NCI-H1105 treated with DMSO at 0.1 percent for 48 hours (cell line): ENCODE measurements at places on chromosomes 4 and X.
A peak's percentile ranks its signal among the peaks of the same experiment; 100 is the strongest.

GRCh38 chrX:70411475-70411874 is 11.6 kb upstream of the GDPD2 start:
- no peak for DNase-seq

- no peak for DNase-seq
Observed at GRCh38 chr4:42761804-42762203, 104.9 kb upstream of the ATP8A1 start.

DNA sequence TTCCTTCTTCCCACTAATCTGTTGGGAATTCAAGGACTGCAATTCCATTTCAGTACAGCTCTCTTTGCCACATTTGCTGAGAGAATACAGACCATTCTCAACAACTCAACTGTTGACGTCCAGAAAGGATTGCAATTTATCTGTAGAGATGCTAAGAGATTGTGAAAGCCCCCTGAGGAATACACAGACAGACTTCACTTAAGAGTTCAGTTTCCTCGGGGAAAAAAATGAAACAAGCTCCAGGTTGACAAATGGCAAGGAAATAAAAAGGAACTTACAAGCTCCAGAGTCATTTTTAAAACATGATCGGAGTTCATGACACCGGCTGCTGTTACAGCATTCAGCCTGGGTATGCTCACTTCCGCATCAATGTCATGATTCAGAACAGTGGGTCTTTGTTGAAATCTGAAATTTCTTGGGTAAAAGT is 13.8 kb downstream of the TLR10 start:
- DNase-seq = no peak

GRCh38 chr4:186192066-186192612 is 772 bp downstream of the CYP4V2 start:
- peak; percentile 18 for DNase-seq

DNA sequence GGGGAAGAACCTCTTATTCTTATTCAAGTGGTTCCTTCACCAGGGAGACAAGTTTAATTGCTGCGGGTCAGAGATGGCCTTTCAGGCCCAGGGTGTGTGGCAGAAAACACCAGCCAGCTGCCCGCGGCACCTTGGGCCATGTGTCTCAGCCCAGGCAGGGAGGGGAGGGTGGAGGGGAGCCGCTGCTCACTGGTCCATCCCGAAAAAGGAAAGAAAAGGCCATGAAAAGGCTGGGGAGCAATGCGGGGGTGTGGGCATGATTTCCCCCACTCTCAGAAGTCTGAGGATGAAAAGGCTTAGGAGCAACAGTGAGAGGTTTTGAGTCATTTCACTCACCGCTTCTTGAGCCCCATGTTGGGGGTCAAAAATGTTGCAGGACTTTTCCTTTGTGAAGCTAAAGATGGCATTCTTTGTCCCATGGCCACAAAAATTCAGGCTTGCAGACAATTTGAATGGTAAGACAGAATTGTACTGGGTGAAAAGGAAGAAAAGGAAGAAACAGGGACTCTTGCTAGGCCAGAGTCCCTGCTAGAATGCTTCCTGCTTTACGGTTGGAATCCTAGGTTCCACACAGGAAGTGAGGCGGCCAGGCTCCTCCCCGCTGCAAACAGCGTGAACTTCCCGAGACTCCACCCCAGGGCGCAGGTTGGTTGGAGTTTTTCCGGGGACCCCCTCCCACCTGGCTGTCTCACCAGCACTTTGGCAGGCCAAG is 17.4 kb upstream of the FAM47E start:
- no peak for DNase-seq

GRCh38 chr4:135533053-135533452 is 1331.5 kb upstream of the PABPC4L start:
- DNase-seq = no peak

GRCh38 chr4:183205193-183205592 is 106.1 kb downstream of the WWC2 start:
- no peak for DNase-seq

- no peak for DNase-seq
Observed at GRCh38 chrX:50779694-50780093, 34.3 kb downstream of the SHROOM4 start.

GRCh38 chr4:73894001-73894400 is 24.8 kb downstream of the CXCL1 start:
- no peak for DNase-seq

- no peak for DNase-seq
Observed at GRCh38 chrX:139091066-139091465, 379.5 kb upstream of the FGF13 start.

DNA sequence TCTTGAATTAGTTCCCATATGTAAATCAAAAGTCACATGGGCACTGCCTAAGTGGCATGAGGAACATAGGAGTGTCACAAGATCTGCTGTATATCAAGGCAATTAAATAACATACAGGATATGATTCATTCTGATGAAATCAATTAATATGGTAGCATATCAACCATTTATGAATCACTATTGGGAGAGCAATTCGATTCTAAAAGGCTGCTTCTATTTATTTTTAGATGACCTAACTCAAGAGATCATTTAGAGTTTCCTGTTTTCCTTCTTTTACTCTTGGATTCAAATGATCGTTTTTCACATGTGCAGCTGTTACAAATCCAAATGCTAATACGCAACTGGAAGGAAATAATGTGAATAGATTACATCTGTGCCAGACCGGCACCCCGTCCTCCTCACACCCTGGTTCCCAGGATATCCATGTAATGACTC is 81.9 kb downstream of the HCCS start:
- peak; percentile 4 for DNase-seq

DNA sequence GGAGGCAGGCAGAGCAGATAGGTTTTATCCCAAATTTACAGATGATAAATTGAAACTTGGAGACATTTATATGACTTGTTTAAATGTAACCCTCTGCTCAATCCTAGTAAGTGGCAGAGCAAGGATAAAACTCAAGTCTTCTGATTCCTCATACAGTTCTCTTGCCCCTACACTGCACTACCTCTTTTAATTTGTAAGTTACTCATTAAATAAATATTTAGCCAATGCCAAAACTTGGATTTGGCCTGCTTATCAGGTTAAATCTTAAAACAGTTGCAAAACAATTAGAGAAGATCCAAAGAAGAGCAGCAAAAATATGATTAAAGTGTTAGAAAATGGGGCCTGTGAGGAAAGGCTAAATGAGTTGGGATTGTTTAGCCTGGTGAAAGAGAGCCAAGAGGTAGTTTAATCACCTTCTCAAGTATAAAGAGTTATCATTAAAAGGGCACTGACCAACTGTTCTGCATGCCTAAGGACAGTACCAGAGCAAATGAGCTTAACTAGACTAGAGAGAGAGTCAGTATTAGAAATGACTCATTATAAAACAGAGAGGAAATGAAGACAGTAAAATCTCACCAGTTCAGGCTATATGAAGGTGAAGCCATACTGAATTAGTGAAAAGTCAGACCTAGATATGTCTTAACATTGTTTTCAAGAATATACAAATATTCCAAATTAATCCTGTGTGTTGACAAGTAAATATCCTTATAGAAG is 146.3 kb downstream of the GRIA3 start:
- DNase-seq = no peak

- DNase-seq = no peak
Observed at GRCh38 chr4:107843391-107843790, 18.7 kb downstream of the SGMS2 start.

GRCh38 chr4:78070731-78071282 is 13.7 kb downstream of the FRAS1 start:
- DNase-seq = no peak

DNA sequence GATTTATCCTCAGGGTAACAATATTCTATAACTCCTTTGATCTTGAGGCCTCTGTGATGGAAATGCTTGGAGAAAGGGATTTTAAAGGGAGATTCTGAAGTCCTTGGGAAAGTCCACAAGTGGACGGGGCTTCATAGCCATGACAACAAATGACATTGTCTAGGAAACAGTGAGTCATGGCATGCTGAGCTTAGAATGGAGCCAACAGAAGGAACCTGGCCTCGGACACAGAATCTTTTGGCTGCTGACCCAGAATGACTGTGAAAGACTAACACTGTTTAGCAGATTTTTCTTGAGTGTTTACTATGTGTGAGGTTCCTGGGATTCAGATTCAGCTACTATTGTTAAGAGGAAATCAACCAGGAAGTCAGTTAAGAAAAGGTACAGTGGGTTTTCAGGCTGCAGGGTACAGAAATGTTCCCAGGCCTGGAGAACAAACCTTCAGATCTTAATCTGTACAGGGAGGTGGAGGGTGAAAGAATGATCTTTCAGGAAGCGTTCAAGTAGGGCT is 18.1 kb upstream of the CXCL2 start:
- DNase-seq = no peak

DNA sequence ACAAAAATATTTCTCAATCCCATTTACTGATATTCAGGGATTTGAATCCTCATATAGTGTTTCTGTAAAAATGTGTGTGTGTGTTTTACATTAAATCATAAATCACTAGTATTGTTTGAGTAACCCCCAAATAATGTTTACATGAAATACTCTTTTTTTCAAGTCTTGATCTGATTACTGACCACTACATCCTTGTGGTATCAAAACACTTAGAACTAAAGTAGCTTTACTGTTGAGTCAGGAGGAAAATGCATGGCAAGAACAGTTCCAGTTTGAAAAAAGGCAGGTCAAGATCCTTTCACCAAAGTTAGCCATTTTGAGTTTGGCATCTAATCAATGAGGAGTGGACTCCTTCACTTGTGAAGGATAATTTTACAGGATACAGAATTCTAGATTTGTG is 3.6 kb upstream of the WDR19 start:
- no peak for DNase-seq

- DNase-seq = no peak
Observed at GRCh38 chr4:80006935-80007744, 65.9 kb downstream of the ANTXR2 start.

- no peak for DNase-seq
Observed at GRCh38 chrX:74286950-74287740, 16.8 kb upstream of the ZCCHC13 start.

DNA sequence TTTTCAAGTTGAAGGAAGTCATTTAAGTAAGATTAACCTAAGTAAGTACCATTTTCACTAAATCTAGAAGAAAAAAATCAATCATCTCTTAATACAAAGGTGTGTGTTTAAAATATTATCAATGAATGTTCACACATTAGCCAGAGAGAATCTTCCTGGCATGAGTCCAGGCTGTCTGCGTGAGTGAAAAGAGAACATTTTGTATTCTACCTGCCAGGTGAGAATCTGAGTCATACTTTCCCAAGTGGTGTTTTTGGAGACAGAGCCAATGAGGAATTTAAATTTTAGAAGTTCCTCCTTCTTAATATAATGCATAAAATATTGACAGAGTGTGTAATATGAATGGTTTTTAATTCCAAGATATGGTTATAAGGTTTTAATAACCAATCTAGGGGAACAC is 371.8 kb upstream of the NR3C2 start:
- DNase-seq = no peak

- no peak for DNase-seq
Observed at GRCh38 chrX:51847463-51847862, 46.0 kb upstream of the MAGED1 start.

GRCh38 chrX:19331831-19332230 is 11.9 kb upstream of the PDHA1 start:
- DNase-seq = no peak

DNA sequence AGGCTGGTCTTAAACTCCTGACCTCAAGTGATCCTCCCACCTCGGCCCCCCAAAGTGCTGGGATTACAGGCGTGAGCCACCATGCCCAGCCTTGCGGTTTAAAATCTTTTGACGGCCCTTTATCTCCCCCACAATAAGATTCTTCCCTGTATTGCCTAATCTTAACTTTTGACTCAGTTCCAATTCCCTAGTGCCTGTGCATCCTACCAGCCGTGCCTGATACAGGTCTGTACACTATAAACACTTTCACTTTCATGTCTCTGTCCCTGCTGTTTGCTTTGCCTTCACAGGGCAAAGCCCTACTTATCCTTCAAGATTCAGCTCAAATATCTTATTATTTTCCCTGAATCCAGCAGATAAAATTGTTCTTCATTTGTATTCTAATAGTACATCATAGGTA is 74.6 kb downstream of the WDR44 start:
- DNase-seq = no peak

- no peak for DNase-seq
Observed at GRCh38 chr4:17336524-17336961, 175.3 kb downstream of the QDPR start.

DNA sequence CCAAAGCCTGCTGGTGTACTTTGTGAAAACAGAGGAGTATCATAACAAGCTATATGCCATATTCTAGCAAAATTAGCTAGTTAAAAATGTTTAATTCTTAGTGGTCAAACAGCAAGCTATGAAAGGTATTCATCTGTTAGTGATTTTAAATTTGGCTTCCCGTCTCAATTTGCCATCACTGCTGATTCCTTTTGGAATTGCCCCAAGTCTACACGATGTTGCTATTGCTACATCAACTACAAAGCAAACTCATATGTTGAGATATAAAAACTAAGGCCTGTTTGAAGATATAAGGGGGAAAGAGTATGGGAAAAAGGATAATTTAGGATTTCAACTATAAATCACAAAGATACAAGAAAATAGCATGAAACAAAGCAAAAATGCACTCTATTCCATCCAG is 146.1 kb downstream of the COL25A1 start:
- no peak for DNase-seq

GRCh38 chrX:57741107-57741506 is 61.0 kb upstream of the NLRP2B start:
- no peak for DNase-seq

- no peak for DNase-seq
Observed at GRCh38 chr4:17786567-17786966, 5.1 kb upstream of the FAM184B start.

DNA sequence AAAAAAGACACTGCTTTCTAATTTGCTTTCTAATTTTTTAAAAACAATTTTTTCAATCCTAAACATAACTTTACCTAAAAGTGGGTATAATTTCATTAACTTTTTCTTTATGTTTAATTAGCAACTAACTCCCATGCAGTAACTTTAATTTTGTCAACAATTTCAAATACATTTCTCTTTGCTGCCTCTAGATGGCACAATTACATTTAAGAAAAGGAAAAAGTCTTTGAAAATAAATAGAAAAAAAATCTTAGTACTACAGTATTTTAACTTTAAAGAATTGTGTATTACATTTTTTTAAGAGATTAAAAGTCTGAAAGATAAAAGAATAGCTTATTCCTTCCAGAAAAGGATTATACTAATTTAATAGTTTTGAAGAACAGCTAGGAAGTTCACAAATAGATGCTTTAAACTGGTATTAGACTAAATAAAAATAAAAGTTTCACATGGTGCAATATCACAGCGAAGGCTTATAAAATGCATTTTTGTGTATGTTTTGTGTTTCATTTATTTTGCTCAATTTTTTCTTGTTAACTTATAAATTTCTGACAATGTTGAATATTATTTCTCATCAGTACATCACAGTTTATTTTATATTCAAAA is 105.1 kb downstream of the ADGRA3 start:
- peak; percentile 37 for DNase-seq

DNA sequence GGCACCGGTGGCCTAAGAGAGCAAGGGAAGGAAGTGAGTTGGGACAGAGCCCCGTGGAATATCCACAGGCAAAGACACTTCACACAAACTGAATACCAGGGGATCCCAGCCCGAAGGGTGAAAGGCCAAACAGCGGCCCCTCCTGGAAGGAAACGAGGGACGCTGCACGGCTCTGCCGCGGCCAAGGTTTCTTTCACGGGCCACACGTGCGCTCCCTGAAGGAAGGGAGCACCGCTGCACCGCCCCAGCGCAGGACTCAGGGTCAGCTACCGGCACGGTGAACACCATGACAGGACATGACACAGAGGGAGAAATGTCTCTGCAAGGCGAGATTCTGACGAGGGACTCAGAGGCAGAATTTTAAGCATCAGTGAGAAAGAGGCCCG is 31.5 kb upstream of the GTPBP6 start:
- DNase-seq = no peak
